ENCODE measurements at places on chromosomes 7 and 10.

- no peak for DNase-seq
Measured at GRCh38 chr7:27101171-27101956, 1.1 kb downstream of the HOXA2 start.

- DNase-seq, result no peak
Measured at GRCh38 chr10:60937784-60938654, 6.0 kb downstream of the RHOBTB1 start.

GRCh38 chr7:25386311-25386744 lies 158.0 kb upstream of the NPVF start:
- DNase-seq, result no peak

GRCh38 chr10:112926906-112927688 lies 22.9 kb upstream of the TCF7L2 start:
- no peak for DNase-seq

DNA sequence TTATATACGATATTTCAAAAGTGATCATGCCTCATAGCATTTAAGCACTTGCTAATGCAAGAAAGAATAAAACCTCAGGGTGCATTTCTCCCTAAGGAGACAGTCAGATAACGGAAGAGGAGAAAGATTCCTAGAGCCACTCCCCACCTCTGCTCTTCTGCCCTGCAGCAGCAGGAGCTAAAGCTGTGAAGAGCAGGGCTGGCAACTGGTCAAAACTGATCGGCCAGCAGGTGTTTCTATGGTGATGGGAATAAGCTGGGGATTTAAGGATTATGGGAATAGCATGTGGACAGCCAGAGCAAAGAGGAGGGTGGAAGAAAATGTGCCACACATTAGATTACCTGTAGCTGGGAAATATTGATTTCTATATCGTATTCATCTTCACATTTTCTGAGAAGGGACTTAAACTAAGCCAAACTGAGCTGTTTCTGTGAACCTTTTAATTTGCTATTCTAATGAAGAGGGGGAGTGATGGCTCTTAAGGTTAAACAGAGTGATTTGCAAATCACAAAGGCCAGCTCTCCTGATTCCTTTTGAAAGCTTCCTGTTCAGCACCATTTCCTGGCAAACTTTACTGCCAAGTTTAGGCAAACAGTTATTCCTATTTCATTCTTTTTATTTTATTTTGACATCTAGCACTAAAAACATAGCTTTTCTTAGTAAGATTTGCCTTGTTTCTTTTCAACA lies 268.9 kb upstream of the PFKP start:
- no peak for DNase-seq

DNA sequence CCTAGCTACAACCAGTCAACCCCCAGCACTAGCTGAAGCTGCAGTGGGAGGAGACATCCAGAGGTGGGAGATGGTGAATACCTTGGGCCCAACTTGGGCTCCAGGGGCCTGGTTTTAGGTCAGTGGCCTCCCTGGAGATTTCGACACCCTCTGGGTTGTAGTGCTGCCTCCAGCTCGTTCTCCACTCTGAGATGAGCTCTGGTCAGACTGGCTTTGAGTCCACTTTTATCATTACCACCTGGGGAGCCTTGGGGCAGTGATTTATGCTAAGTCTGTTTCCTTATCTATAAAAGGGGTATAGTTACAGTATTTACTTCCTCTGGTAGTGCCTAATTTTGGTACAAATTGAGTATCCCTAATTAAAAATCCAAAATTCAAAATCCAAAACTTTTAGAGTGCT lies 22.8 kb downstream of the PPIA start:
- no peak for DNase-seq

DNA sequence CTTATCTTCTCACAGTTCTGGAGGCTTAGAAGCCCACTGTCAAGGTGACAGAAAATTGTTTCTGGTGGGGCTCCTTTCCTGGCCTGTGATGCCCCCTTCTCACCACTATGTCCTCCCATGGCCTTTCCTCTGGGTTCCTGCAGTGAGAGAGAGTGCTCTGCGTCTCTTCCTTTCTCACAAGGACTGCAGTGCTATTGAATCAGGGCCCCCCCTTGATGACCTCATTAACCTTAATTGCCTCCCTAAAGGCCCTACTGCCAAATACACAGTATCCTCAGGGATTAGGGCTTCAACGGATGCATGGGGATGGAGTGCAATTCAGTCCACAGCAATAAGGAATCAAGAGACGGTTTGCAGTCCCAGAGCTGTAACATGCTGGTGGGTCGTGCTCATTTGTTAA lies 82.0 kb upstream of the GRB10 start:
- DNase-seq, result no peak

DNA sequence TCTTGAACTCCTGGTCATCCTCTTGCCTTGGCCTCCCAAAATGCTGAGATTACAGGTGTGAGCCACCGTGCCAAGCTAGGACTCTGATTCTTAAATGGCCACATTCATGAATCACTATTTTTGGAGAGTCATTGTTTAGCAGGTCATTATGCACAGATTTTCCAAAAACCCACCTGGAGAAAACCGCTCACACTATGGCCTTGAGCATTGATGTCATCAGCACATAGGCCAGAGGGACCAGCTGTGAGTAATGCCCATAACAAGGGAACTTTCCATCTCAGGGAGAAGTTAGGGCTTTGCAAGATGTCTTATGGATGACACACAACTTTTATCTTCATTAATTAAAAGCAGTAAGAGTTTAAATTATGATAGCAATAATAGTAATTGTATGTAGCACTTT lies 86.4 kb upstream of the KIF5B start:
- DNase-seq, result no peak

- DNase-seq, result no peak
Measured at GRCh38 chr10:60396766-60397165, 7.1 kb upstream of the ANK3 start.
